D721Med (cell line): ENCODE measurements at places on chromosomes 16 and 17.

DNA sequence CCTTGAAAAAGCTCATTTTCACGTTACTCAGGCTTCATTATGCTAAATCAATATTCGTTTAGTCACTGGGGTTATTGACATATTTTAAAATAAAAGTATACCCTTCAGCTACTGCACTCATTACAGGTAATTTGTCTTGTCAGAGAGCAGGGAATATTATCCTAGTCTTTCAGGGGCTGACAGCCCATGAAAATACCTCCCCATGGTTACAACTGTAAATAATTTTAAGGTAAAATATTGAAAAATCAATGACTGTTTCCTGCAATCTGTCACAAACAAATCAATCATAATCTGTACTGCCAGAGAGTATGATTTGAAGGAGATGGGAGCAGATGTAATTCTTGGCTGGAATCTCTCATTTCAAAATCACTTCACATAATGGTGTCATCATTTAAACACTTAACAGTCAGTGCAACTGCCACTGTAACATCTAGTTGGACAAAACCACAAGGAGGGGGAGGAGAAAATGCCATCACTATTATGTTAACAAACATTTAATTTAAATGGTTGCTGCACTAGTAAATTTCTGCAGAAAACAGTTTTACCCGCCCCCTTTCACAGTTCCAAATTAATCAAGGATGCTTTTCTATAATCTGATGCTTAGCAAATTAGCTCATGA lies 9.3 kb upstream of the IRX5 start:
- no peak for DNase-seq

DNA sequence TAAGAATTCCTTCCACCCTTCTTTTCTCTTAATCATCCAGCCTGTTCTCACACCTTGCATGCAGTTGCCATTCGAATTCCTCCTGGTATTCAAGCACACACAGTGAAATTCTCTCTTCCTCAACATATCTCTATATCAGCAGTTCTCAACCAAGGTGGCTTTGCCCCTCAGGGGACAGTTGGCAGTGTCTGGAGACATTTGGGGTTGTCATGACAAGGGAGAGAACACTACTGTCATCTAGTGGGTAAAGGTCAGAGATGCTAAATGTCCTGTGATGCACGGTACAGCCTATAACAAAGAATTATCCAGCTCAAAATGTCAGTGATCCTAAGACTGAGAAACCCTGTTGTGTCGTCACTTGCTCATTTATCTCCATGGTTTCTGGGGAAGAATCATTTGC lies 94.8 kb upstream of the CPHXL start:
- no peak for DNase-seq

- DNase-seq: no peak
Measured at GRCh38 chr16:51982715-51983680, 563.9 kb downstream of the TOX3 start.

- DNase-seq: no peak
Measured at GRCh38 chr17:2170023-2170422, 115.1 kb downstream of the HIC1 start.

DNA sequence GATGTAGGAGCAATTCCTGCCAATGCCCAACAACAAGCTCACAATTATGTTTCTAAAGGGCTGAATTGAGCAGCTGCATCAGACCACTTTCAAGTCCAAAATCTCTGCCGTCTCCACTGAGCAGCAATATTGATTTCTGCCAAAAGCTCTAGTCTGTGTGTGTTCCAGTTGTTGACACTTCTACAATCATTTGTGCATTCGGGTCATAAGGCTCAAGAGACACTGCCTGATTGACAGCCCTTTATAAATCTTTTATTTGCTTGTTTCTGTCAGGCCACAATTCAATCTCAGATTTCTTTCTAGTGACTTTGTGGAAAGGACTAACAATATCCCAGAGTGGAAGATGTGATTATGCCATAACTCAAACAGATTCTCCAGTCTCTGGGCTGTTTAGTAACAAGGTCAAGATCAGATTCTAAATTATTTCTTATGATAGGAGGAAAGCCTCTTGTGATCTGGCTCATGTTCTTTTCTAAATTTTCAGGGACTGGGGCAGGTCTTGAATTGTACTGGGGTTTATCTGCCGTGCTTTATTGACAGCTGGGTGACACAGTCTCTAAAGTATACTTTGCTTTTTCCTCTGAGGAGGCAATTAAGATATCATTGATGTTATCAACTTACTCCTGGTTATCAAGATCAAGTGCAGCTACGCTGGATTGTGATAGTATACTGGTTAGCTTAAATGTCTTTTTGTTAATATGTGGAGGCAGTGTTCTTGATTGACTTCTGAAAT lies 377.1 kb downstream of the CNTNAP4 start:
- DNase-seq: no peak

GRCh38 chr16:80208015-80208414 lies 332.8 kb upstream of the DYNLRB2 start:
- no peak for DNase-seq
